ENCODE measurements at places on chromosomes 6 and 20.

GRCh38 chr20:1942486-1943274 is 47.5 kb downstream of the SIRPA start:
- no peak for DNase-seq

DNA sequence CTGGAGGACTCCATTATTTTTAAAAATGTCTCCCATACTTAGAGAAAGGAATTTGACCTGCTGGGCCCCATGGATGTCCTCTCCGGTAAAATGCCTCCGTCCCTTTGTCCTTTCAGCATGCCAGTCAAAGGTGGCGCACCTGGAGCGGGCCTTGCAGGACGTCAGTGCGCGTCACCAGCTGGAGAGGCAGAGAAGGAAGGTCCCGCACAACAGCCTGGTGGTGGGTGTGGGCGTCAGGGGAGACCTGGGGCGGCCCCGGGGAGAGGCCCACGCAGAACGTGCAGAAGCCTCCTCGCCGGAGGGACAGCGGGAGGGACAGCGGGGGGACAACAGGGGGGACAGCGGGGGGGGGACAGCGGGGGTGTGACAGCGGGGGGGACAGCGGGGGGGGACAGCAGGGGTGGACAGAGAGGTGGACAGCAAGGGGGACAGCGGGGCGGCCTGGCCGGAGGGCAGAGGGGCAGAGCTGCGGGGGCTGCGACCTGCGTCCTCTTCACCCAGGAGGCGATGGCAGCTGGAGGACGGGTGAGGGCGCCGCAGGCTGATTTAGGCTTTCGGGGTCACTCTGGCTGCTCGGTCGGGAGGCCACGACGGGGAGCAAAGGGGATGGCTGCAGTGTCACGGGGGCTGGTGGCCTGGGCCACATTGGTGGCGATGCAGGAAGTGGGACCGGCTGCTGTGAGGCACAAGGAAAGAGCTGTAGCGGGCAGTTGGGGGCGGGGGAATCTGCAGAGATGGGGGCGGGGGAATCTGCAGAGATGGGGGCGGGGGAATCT is 859 bp upstream of the KIF25 start:
- DNase-seq = no peak

DNA sequence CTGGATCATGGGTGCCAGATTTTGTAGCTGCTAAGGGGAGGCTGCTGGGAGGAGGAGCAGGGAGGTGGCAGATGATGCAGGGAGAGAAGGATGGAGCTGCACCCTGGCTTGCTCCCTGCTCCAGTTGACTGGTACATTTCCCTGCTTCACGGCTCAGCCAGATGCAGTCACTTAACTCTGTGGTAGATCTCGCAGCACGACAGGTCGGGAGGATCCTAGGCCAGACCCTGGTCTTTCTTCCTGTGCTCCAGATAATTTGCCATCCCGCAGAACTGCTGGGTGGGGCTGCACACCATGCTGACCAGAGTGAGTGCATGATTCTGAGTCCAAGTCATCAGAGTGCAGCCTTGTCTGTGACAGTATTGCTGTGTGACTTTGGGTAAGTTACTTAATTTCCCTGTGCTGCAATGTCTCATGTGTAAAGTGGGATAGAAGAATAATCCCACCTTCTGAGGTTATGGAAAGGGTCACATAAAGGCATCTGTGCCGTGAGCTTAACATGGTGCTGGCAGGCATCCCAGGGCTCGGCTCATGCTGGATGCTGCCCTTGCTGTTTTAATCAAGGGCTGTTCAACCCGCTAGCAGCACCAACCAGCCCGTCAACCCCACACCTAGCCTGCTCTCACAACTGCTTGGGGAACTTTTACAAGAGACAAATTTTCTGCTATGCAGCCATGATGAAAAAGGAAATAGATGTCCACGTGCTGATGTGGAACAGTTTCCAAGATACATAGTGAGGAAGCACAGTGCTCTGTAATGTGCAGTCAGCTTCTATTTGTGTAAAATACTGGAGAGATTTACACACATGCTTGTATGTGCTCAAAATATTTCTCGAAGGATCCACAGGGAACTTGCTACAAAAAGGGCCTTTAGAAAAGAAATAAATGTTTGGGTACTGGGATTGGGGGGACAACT is 257.9 kb downstream of the CDH26 start:
- no peak for DNase-seq

- DNase-seq = peak; percentile 34
These were observed 2.2 kb downstream of the QKI start for GRCh38 chr6:163416557-163417253.

DNA sequence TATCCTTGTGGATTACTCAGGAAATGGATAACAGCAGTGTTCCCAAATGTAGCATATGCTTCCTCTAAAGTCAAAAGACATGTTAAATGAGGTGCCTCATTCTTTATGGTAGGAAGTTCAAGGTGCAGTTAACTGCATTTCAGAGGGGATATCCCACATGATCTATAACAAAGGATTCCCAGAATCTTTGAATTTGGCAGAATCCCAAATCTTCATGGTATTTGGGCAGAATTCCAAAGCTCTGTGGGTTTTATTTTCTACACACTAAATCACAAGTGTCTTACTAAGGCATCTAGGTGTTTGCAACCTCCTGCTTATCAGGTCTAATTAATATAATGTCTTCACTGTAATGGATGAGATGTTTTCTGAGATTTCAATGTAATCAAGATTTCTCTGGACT is 364.3 kb upstream of the MAN1A1 start:
- DNase-seq = no peak

DNA sequence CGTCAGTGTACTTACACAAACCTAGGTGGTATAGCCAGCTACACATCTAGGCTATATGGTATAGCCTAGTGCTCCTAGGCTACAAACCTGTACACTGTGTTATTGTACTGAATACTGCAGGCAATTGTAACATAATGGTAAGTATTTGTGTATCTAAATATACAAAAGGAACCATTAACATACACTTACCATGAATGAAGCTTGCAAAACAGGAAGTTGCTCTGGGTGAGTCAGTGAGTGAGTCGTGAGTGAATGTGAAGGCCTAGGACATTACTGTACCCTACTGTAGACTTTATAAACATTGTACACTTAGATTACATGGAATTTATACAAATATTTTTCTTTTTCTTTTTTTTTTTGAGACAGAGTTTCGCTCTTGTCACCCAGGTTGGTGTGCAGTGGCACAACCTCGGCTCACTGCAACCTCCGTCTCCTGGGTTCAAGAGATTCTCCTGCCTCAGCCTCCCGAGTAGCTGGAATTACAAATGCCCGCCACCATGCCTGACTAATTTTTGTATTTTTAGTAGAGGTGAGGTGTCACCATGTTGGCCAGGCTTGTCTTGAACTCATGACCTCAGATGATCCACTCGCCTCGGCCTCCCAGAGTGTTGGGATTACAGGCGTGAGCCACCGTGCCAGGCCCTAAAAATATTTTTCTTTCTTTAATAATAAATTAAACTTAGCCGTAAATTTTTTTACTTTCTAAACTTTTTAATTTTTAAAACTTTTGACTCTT is 15.4 kb upstream of the KIAA1755 start:
- no peak for DNase-seq

GRCh38 chr6:7590918-7591302 is 912 bp downstream of the SNRNP48 start:
- no peak for DNase-seq

GRCh38 chr6:104728448-104728847 is 131.3 kb downstream of the HACE1 start:
- DNase-seq = no peak

DNA sequence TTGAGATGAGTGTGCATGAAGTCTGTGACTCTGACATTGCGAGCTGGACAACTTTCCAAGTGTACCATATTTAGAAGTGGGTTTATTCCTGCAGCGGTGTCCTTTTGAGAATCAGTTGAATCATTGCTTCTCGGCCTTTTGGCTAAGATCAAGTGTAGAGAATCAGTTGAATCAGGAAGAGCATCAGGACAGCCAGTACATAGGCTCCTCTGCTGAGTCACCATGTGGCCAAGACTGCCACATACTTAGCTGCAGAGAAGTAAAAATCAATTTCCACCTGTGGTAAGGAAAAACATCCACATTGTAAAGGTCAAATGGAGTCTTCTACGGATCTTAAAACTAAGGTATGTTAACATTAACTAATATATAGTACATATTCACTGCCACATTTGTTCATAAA is 428.4 kb upstream of the MARCKS start:
- no peak for DNase-seq

Data from activated CD4-positive, alpha-beta T cell treated with anti-CD3 and anti-CD28 coated beads, Interleukin-2, amount 50 U/mL, for 24 hours (primary cell).